Trophoblast cell (in vitro differentiated cells and primary cell): ENCODE measurements at places on chromosomes 11 and 22.
A peak's percentile ranks its signal among the peaks of the same experiment; 100 is the strongest.

GRCh38 chr11:45930031-45930794 is 7.8 kb downstream of the LARGE2 start:
- DNase-seq = peak; percentile 17

- DNase-seq = no peak
Measured at GRCh38 chr11:17929171-17929570, 83.7 kb downstream of the SERGEF start.

- no peak for DNase-seq
Measured at GRCh38 chr11:105953886-105954285, 68.2 kb downstream of the MSANTD4 start.

GRCh38 chr11:132396318-132396717 is 1025.9 kb downstream of the NTM start:
- DNase-seq = no peak

DNA sequence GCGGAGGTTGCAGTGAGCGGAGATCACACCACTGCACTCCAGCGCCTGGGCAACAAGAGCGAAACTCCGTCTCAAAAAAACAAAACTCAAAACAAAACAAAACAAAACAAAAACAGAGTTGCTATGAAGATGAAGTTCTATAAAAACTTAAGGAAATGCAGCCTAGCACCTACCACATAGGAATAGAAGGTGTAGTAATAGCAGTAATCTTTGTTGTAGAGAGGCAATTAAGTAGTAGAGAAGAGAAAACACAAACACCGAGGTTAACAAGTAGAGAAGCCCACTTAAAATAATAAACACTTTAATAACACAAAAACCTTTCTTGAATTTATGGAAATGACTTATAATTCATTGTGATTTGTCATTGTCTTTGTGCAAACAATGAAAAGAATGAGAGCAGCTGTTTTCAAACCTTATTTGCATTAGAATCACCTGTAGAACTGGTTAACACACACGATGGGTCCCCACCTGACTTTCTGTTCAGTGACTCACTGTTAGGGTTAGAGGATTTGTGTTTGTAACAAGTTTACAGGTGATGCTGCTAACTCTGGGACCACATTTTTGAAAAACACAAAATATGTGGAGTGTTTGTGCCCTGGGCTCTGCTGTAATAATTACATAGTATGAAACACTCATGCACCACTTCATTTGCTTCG is 43.1 kb downstream of the TYR start:
- DNase-seq = peak; percentile 5

DNA sequence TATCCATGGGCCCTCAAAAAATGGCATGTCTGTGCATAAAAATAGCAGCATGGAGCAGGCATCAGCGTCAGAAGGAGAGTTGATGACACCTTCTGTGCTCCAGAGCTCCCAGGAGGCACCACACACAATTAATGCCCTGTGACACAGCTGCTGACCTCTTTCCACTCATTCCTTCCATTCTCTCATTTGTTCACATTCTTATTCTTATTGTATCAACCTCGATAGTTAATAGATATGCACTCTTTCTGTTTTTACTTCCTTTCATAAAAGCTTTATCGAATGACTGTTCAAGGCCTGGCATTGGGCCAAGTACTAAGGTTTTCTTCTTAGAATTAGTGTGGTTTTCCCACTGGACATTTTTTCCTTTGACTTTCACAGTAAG is 266.0 kb upstream of the MTNR1B start:
- no peak for DNase-seq

DNA sequence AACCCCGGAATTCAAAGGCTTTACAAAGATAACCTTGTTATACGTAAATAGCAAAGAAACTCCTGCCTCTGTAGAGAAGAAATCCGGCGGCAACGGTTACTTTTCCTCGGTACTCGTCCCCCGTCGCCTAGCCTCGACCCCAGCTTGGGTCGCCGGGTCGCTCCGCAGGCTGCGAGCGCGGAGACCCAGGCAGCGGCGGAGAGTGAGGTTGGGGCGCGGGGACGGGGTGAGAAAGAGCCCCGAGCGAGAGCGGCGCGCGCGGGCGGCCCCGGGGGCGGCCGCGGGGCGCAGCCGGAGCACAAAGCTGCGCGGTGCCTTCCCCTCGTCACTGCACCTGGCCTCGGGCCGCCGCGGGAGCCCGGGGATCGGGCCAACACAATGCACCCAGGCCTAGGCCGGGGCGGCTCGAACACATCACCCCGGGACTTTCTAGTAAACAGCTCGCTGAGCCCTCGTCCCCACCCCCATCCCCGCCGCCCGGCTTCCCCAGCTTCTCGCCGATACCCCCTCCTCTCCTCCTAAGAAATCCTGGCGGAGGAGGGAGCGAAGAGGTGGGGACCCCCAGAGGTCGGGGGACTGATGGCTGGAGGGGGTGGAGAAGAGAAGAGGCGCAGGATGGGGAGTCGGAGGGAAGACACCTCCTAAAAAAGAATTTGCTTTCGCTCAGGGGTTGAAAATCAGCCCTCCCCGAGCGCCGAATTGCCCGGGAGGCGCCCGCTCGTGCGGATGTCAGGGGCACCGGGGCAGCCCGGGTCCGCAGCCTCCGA is 845 bp downstream of the MPPED2 start:
- no peak for DNase-seq

DNA sequence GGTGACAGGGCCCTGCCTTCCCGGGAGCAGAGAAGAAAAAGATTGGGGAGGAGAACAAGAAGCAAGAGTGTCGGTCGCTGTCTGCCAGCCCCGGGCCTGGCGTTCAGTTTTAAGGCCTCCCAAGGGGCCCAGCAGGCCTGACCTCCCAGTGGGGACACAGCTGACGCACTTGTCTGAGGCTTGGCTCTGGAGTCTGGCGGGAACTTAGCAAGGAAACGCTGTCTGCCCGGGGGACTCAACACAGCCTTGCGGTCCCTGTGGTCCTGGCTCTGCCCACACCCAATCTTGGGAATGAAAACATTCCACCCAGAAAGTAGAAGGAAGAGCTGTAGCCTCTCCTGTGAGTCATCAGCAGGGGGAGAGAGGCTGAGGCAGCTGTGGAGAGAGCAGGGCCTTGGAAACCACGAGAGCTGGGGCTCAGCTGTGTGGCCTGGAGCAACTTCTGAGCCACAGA is 54.4 kb downstream of the TRAF6 start:
- peak; percentile 12 for DNase-seq

DNA sequence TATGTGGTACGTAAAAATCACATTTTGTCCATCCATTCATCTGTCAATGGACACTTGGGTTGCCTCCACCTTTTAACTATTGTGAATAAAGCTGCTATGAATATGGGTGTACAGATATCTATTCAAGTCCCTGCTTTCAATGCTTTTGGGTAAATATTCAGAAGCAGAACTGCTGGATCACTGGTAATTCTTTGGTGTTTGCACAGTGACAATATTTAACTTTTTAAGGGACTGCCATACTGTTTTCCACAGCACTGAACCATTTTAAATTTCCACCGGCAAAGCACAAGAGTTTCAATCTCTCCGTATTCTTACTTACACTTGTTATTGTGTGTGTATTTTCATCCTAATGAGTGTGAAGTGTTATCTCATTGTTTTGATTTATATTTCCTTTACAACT is 79.4 kb downstream of the RBFOX2 start:
- DNase-seq = no peak

GRCh38 chr22:45763236-45763624 is 91.6 kb downstream of the ATXN10 start:
- DNase-seq = no peak

GRCh38 chr22:44578110-44578457 is 80.1 kb upstream of the RTL6 start:
- DNase-seq = no peak

- DNase-seq = peak; percentile 96
Measured at GRCh38 chr22:22408731-22409696, 99.5 kb downstream of the ZNF280B start.

- DNase-seq = no peak
Measured at GRCh38 chr11:79196950-79197349, 243.9 kb downstream of the TENM4 start.

- no peak for DNase-seq
Measured at GRCh38 chr22:46803936-46804335, 41.5 kb downstream of the TBC1D22A start.

DNA sequence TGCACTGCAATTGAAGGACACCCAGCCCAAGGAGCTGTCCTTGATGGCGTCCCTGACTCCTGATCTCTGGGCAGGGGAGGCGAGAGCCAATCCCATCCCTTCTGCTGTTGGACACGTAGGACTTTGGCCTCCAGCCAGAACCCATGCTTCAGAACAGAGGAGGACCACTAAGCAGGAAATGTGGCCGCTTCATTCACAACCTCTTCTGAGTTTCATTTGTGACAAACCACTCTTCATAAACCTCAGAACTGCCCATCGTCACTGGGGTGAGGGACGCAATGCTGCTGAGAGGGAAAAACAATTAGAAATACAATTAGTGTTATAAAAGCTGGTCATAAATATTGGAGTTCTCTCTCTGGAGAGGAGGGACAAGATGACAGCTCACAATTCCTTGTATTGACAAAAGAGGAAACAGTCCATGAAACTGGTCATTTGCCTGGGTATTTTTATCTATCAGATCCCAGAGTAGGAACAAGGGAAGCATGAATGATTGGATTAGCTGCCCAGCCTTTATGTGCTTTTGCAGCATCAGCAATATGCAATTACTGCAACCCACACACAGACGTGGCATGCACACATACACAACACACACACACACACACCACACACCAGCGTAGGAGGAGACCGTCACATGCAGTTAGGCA is 216.5 kb upstream of the CADM1 start:
- DNase-seq = no peak

- peak; percentile 65 for DNase-seq
Measured at GRCh38 chr11:78451371-78452150, 33.9 kb upstream of the GAB2 start.

- no peak for DNase-seq
Measured at GRCh38 chr11:57842873-57843272, 81.3 kb downstream of the CTNND1 start.

GRCh38 chr11:69186316-69187260 is 30.9 kb downstream of the SMIM38 start:
- DNase-seq = no peak

DNA sequence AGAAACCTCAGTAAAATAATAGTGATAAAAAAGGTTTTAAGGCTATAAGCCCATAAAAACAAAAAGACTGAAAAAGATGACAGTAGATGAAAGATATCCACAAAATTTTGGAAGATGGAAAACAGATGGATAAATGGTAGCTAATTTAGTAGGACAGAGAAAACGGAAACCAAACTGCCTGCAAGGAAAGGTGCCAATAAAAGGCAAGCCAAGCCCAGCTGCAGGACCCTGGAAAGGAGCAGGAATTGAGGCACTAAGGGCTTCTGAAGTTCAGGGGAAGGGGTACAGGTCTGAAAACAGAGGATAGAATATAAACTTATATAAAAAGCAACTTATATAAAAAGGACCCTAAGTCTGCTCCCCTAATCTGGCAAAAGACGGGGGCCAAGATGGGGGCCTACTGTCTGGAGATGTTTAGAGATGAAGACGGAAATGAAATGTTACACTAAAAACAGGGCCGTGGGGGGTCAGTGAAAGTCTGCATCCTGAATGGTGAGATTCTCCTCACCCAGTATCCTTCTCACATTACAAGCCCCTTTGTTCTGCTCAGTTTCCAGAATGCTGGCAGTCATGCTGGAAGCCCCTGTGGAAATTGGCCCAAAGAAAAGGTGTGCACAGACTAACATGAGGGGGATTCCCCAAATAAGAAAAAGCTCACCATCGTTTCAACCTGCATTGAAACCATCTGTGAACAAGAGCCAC is 269.3 kb upstream of the PITPNB start:
- no peak for DNase-seq

- peak; percentile 27 for DNase-seq
Measured at GRCh38 chr11:88206751-88207150, 31.5 kb upstream of the RAB38 start.

- no peak for DNase-seq
Measured at GRCh38 chr11:17506314-17506713, 29.7 kb upstream of the ABCC8 start.

DNA sequence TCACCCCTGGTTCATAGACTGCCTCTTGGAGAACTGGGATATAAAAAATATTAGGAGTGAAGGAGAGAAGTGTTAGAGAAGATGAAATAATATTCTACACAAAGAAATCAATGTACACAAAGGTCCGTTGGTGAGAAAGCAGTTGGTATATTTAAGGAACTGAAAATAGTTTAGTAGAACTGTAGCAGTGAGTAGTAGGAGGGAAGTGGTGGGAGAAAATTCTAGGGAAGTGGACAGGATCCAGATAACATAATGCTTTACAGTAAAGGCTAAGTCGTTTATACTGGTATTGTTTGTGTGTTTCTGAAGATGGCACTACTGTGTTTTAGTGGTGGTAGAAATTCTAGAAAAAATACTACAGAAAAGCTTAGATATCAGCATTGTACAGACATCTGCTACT is 120.8 kb upstream of the CHORDC1 start:
- no peak for DNase-seq

DNA sequence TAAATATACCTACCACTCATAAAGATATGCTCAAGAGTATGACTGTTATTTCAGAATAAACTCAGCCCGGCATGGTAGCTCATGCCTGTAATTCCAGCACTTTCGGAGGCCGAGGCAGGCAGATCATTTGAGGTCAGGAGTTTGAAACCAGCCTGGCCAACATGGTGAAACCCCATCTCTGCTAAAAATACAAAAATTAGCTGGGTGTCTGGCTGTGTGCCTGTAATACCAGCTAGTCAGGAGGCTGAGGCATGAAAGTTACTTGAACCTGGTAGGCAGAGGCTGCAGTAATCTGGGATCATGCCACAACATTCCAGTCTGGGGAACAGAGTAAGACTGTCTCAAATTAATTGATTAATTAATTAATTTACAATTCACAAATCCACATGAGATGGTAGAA is 208.2 kb upstream of the PDGFD start:
- no peak for DNase-seq

DNA sequence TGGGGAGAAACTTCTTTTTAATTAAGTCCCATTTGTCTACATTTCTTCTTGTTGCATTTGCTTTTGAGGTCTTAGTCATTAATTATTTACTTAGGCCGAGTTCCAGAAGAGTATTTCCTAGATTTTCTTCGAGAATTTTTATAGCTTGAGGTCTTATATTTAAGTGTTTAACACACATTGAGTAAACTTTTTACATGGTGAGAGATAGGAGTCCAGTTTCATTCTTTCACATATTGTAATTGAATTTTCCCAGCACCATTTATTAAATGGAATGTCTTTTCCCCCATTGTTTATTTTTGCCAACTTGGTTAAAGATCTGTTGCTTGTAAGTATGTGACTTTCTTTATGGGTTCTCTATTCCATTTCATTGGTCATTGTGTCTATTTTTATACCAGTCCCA is 1344.0 kb upstream of the RAG2 start:
- DNase-seq = no peak

DNA sequence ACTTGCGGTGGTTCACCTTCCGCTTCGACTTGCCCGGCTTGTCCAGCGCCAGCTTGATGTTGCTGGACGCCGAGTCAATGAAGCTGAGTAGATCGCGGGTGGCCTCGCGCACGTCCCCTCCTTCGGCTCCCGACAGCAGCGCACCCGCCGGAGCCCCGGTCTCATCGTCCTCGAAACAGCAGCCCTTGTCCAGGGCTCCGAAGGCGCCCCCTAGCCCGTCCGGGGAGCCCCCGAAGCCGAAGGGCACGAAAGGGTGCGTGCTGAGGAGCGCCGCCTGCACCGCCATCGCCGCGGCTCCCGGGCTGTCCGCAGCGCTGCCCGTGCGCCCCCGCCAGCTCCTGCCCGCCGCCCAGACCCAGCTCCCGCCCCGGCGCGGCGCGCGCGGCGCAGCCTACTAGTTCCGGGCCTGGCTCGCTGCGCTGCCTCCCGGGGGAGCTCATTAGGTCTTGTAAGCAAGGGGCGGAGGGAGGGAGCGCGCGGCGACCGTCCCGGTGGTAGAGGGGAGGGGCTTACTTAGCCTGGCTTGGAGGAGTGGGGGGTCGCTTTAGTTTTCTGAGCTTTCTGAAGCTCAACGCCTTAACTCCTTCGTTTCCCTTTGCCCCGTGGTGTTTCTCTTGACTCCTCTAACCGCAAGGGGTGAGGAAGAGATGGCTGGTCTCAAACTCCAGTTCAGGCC is at the start of gene FAM181B:
FAM181B (minus strand) TSS at position 421 of the 676 bp plus-strand sequence; CDS start at position 286, 135 bp downstream.
- DNase-seq = peak; percentile 16
